Kidney capillary endothelial cell (primary cell): ENCODE measurements at places on chromosomes 13 and 19.

- no peak for DNase-seq
These were observed 15.2 kb upstream of the STRN4 start for GRCh38 chr19:46761418-46761831.

- no peak for DNase-seq
These were observed 109.9 kb downstream of the RBM26 start for GRCh38 chr13:79295906-79296706.

- DNase-seq = no peak
These were observed 99.2 kb downstream of the RFC3 start for GRCh38 chr13:33917190-33917589.

GRCh38 chr19:47324502-47324901 lies 7.5 kb upstream of the C5AR2 start:
- DNase-seq = peak; percentile 75

- no peak for DNase-seq
These were observed 5.5 kb upstream of the POU4F1 start for GRCh38 chr13:78608688-78609463.

DNA sequence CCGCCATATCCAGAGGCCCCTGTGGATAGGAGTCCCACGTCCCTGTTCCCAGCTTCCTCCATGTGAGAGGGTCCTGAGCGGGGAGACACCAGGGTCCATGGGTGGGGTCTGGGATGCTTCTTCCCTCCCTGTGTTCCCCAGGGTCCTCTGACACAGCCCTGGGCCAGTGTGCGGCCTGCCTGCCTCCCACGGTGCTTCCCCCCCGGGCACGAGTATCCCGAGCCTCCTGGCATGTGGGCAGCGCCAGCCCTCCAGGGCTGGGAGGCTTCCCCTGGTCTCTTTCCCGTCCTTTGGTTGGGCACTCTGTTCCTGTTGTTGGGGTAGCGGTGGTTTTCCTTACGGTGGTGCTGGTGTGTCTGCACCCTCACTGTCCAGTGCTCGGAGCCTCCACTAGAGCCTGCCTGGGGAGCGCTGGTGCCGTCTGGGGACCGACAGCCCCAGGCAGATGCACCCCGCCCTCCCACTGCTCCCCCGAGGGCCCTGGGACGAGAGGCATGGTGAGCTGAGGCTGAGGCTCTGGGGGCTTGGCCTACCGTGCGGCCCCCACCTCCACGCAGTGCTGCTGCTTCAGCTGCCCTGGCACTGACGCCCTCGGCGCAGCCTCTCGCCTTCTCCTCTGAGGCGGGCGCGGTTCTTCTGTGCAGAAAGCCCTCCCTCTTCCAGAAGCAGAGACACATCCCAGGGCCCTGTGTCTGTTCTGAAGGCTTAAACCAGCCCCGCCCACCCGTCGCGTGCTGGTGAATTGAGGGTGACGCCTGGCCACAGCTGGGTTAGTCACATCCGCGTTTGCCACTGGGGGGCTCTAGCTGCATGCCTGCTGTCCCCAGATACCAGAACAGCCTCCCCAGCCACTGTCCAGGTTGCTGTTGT lies 27.9 kb downstream of the PLEKHJ1 start:
- peak; percentile 76 for DNase-seq

DNA sequence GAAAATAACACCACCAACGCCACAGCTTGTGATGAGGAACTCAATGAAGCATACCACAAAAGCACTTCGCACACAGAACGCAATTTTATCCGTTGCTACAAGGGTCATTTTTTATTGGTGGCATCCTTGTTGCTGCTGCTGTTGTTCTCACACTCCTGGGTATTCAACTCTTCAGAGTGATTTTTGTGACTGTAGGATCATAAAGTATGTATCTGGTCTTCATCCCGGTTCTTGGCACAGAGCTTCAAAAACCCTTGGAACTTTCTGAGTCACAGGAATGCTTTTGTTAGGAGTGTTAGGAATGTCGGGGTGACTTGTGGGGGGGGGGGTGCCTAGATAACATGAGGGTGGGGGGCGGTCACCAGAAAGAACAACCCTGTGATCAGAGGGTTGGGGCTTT lies 108.4 kb downstream of the ZNF557 start:
- DNase-seq = no peak

DNA sequence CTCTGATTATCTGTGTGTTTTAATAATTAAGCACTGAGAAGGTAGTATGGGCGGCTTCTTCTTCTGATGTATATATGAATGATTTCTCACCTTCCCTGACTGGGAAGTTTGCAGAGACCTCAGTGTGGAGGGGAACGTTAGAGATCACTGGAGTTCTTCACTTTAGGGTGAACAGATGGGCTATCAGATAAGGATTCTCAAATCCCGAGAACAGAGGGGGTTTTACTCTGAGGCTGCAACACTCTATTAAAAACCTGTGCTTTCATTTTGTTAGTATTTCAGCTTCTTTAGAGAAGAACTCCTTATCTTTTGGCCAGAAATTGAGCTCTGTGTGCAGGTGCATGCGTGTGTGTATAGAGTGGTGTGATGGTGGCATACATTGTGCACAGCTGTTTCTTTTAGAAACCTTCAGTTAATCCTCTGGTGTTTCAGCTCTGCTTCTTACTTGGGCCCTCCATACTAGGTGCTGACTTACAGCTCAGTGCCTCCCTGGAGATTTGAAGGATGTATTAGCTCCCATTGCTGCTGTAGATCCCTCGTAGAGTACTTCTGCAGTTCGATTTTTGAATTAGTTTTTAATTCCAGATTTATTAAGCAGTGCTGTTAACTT lies 45.3 kb upstream of the PCDH9 start:
- no peak for DNase-seq

- no peak for DNase-seq
These were observed 213.1 kb upstream of the SGCG start for GRCh38 chr13:22967669-22968068.

- DNase-seq = no peak
These were observed 37.2 kb downstream of the COL4A2 start for GRCh38 chr13:110344320-110344719.

DNA sequence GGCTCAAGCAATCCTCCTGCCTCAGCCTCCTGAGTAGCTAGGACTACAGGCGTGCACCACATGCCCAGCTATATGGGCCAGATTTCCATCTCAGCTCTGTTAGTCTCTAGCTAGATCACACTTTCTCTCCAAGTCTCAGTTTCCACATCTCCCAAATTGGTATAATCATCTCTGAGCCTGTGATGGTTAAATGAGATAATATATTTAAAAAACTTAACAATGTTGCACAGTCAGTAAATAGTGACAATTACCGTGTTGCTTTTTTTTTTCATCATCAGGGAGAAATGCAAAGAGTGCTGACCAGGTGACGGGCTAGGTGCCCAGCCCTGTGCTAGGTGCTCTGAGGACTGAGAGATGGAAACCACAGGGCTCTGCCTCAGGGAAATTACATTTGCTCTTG lies 36.9 kb upstream of the C19orf12 start:
- DNase-seq = no peak

DNA sequence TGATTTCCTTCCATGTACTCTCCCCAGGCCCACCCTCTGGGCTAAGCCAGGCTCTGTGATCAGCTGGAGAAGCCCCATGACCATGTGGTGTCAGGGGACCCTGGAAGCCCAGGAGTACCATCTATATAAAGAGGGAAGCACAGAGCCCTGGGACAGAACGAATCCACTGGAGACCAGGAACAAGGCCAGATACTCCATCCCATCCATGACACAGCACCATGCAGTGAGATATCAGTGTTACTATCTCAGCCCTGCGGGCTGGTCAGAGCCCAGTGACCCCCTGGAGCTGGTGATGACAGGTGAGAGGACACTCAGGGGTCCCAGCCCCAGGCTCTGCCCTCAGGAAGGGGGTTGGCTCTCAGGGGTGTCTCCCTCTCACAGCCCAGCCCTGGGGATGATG lies 27.5 kb upstream of the KIR3DL3 start:
- no peak for DNase-seq

- DNase-seq = no peak
These were observed 5.4 kb upstream of the TRIM28 start for GRCh38 chr19:58538257-58539168.

- DNase-seq = peak; percentile 72
These were observed 29.2 kb downstream of the COG6 start for GRCh38 chr13:39684531-39685137.
